Foreskin melanocyte (primary cell): ENCODE measurements at places on chromosomes 2 and 18.

- DNase-seq, result no peak
These were observed 350.3 kb upstream of the CDH20 start for GRCh38 chr18:60982928-60983327.

DNA sequence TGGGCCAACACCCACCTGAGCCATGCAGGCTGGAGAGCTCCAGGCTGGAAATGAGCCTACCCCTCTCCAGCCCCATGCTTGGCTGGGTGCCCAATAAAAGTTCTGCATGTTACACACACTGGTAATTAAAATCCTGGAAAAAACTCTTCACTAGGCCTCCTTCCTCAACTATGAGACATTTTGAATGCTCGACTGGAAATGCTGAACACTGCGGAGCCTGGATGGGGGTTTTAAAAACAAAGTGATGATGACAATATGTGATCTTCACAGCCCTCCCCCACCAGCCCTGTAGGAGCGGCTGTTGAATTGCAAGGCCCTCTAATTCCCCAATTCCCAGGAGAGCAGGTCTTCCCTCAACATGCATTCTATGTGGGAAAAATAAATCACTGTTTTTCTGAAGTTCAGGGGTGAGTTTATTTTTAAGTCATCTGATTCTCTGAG, 179.2 kb downstream of the TTC32 start:
- DNase-seq, result no peak

DNA sequence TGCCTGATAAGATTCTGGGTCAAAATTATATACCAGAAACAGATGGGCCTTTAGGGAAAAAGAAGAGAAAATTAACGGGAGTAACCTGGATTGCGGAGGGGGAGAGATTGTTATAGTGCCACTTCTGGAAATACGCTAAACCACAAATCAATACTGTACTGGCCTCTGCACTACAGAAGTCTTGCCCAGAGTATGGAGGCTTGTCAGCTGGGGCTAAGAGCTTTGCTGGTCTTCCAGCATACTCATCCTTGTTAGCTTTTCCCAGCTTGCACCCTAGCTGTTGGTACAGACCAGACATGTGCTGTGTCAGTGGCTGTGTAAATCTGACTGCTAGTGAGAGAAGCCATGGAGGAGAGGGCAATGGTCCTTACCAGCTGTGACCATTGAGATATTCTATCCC, 8.9 kb downstream of the AGBL5 start:
- DNase-seq, result no peak

DNA sequence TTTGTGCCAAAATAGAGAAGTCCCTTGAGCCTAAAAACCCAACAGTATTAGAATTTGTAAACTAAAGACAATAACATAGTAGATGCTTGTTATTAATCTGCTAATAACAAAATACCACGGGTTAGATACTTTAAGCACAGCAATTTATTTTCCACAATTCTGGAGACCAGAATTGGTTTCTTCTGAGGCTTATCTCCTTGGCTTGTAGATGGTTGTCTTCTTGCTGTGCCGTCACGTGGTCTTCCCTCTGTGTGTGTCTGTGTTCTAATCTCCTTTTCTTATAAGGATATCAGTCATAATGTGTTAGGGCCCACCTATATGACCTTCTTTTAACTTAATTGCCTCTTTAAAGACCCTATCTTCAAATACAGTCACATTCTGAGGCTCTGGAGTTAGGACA, 260.1 kb downstream of the CYRIA start:
- no peak for DNase-seq

GRCh38 chr2:196482119-196483065, 157.1 kb upstream of the CCDC150 start:
- DNase-seq, result no peak

GRCh38 chr2:74849228-74849892, 15.4 kb downstream of the HK2 start:
- peak; percentile 86 for DNase-seq

DNA sequence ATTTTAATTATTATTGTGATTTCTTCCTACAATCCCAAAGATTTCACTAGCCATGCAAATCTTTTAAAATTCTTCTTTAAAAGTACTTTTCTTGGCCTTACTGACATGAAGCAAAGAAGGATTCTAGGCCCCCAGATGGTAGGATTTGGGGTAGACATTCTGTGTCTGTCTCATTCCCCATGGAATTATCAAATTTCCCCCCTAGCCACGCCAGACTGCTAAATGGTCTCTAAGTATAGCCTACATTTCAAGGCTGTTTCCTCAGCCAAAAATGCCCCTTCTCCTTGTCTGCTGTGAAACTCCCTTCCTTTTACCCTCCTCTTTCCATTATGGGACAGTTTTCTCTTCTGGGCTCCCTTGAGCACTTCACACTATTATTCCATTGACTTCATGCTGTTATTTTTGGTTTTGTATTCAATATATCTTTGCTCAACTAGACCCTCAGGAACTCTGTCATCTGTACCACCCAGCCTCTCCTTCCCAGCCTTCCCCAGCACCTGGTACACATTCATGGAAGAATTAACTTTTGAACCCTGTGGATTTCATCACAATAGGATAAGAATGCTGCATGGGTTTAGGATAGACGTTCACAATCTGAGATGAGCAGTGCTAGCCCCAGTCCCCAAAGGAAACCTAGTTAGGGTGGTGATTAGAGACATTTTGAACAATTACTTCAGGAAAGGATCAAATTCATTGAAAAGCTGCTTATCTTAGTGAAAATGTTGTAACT, 21.5 kb upstream of the CYP1B1 start:
- no peak for DNase-seq

- no peak for DNase-seq
These were observed 17.3 kb upstream of the EPC2 start for GRCh38 chr2:148627224-148627623.

DNA sequence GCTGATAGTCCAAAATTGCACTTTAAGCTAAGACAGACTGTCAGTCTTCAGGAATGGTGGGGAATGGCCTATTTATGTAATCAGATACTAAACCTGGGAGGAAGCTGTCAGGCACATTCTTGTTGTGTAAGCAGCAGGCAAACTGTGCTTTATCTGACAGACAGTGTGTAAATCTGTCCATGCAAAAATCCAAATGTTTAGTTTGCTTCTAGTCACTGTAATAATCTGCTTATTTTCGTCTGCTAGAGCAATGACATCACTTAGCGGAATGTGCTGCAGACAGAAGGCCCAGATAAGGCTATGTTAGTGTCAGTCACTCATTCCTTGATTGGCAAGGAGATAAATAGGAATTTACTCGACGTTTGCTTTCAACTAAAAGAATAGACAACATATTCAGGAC, 263.5 kb downstream of the ZNF407 start:
- no peak for DNase-seq

GRCh38 chr2:137437386-137437785, 526.9 kb upstream of the HNMT start:
- no peak for DNase-seq

DNA sequence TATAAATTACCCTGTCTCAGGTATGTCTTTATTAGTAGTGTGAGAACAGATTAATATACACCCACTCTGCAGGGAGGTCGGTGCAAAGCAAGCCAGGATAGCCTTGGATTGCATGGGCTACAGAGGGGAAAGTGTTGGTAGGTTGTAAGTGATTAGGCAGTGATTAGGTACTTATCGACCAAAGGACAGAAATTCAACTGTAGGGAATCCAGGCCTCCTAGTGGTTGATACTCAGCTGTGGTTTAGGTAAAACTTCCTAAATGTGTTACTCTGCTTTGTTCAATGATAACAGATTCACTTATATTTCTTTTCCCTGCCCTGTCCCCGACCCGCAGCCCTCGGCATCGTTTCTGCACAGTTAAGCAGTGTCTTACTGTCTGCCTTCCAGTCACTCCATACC, 444.0 kb downstream of the FIGN start:
- no peak for DNase-seq

DNA sequence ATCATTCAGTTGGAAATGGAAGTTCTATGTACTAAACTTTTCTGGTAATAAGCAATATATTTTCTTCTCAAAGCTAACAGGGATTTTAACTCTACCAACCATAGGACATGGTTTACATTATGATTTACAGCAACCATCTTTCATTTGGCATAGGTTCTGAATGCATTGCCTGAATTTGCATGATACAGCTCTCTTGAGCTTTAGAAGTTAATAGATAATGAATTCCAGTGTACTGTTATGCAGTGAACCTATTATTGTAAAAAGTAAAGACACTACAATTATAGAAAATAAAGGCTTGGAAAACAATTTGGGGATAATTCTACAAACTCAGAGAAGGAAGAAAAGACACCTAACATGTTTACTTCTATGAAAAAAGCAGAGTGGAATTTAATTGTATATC, 182.0 kb downstream of the GRB14 start:
- DNase-seq, result no peak

- no peak for DNase-seq
These were observed 21.0 kb downstream of the AGAP1 start for GRCh38 chr2:235514627-235515363.

- DNase-seq, result no peak
These were observed 312.0 kb upstream of the ETAA1 start for GRCh38 chr2:67085146-67085545.
